ENCODE measurements at places on chromosomes 2 and 18.

GRCh38 chr2:46690825-46691224, 211.5 kb downstream of the TMEM247 start:
- DNase-seq, result no peak

- DNase-seq, result no peak
These were observed 29.1 kb downstream of the GLS start for GRCh38 chr2:190909680-190910079.

GRCh38 chr2:127408004-127408806, 10.0 kb upstream of the PROC start:
- DNase-seq, result peak; percentile 96

GRCh38 chr18:45749918-45750689, 26.1 kb downstream of the SLC14A1 start:
- DNase-seq, result no peak

DNA sequence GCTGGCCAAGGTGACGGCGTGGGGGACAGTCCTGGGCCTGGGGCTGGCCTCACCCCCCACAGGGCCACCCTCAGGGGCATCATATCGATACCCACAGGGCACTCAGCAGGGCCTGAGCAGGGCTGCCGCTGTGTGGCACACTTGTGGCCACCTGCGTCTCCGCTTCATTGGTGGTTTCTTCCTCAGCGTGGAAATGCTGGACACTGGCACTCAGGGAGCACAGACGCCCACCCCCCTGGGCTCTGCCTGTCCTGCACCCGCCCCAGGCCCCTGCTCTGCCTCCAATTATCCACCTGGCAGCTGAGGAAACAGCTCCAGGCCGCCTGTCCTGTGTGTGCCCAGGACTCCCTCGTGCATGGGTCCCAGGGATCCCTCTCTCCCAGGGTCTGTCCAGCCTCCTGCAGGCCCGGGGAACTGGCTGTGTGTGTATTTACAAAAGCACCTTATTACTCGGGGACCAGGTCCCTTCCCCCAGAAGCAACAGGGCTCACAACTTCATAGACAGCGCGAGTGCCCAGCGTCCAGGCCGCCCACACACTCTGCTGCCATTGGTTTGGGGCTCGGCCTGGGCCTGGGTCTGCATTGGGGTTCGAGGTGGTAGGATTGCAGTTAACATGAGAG, 13.1 kb downstream of the CROCC2 start:
- DNase-seq, result no peak

- no peak for DNase-seq
These were observed 10.2 kb upstream of the ALPP start for GRCh38 chr2:232368311-232368731.

GRCh38 chr2:62215306-62216064, 19.6 kb downstream of the B3GNT2 start:
- peak; percentile 53 for DNase-seq

DNA sequence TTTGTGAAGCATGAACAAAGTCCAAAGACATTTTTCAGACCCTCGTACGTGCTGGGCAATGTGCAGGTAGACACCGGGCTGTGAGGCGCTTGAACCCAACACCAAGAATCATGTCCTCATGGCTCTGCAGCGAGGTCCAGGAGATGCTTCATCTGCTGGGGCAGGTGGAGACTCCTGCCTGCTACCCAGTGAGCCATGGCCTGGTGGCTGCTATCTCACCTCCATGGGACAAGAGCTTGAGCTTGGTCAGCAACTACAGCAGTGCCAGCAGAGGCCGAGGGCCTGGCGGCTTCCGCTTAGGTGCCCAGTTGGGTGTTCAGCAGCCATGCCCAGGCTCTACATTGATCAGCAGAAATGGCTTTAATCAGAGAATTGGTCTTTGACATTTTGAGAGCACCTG, 281.0 kb upstream of the HS6ST1 start:
- no peak for DNase-seq

GRCh38 chr2:133849341-133849740, 281.1 kb upstream of the NCKAP5 start:
- no peak for DNase-seq

DNA sequence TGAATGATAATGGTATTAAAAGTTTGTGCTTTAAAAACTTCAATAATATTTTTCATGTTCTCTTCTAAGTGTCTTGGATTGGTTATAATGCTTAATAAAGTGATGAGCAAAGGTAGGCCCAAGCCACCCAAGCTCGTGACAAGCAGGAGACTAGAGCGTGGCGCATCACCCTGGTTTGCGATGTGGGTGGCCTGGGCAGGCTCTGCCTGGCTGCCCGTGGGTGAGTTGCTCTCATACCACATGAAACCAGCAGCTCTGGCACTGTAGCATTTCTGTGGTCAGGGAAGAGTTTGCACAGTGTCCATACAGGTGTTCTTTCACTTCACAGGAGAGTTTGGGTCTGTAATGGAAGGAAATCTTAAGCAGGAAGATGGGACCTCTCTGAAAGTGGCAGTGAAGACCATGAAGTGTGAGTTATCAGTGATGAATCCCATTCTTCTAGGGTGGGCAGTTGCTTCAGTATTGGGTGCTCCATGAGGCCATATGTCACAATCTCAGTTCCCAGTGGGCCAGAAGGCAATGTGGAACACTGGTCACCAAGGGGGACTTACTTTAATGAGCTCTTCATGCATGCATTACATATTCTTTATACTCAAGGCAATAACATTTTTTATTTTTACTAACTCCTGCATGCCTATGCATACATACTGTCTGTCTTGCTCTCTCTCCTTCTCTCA, 51.4 kb upstream of the TMEM87B start:
- peak; percentile 20 for DNase-seq

GRCh38 chr2:232713505-232713904, 16.4 kb downstream of the GIGYF2 start:
- DNase-seq, result no peak

GRCh38 chr2:100274566-100275199, 47.6 kb downstream of the LONRF2 start:
- DNase-seq, result no peak

DNA sequence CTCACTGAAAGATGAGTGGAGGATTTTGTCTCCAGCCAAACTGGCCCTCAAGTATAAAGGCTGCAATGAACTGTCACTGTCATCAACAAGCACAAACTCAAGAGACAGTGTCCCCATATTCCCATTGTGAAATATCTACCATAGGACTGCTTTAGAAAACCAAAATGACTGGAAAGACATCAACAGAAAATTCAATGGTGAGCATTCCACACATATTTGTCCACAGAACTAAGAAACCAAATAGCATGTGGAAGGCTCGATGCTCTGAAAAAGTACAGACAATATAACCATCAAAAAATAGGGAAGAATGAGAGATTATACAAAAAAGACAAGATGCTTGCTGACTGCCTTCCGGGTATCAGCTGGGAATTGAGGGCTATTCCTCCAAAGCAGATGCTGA, 37.6 kb downstream of the TGFBRAP1 start:
- DNase-seq, result no peak

GRCh38 chr2:229057976-229058553, 213.0 kb downstream of the PID1 start:
- DNase-seq, result no peak

DNA sequence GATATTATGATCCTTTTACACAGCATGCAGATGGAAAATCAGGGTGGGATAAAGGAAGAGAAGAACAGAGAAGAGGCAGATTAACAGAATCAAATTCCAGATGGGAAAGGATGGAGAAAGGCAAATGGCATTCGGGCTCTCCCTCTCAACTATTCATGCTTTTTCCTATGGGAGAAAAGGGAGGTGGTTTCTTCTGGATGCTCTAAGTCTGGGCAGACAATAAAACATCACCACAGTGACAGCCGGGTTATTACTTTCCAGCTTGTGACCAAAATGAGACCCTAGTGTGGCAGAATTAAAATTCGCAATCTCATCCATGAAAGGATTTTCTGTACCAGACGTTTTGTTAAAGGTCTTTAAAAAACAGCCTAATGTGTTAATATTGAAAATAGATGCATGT, 440.7 kb downstream of the RND3 start:
- DNase-seq, result no peak

GRCh38 chr18:2302628-2303516, 268.4 kb downstream of the METTL4 start:
- no peak for DNase-seq

- DNase-seq, result no peak
These were observed 12.3 kb downstream of the PMAIP1 start for GRCh38 chr18:59912007-59912550.

DNA sequence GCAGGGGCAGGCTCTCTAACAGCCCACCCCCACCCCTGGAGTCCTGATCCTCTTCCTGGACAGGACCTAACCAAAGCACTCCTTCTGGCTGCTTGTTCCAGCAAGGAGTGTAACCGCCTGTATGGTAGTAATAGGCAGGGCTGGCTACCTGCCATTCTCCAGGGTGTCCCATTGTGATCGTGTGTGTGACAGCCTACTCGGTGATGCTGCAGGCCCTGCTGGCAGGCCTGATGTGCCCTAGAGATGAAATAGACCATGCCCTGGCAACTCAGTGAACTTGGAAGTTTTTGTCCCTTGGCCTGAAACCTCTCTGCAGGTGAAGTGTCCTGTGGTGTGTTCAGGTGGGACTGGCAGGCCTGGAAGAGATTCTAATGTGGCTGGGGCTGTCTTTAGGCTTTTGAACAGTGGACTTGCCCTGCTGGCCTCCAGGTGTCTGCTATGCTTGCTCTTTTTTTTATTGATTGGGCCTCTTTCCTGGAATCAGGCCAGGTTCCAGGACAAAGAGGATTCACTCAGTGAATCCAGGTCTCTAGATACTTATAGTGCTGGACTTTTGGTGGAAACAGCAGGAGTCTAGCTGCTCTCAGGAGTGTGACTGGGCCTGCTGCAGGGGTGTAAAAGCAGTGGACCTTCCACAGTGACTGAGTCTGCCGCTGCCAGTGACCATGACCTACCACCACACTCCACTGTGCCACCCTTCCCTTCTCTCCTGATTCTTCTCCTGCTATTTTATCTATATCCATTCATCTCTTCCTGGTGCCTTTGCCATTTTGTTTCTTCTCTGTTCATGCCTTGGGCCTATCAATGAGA, 132.1 kb downstream of the CTIF start:
- no peak for DNase-seq

DNA sequence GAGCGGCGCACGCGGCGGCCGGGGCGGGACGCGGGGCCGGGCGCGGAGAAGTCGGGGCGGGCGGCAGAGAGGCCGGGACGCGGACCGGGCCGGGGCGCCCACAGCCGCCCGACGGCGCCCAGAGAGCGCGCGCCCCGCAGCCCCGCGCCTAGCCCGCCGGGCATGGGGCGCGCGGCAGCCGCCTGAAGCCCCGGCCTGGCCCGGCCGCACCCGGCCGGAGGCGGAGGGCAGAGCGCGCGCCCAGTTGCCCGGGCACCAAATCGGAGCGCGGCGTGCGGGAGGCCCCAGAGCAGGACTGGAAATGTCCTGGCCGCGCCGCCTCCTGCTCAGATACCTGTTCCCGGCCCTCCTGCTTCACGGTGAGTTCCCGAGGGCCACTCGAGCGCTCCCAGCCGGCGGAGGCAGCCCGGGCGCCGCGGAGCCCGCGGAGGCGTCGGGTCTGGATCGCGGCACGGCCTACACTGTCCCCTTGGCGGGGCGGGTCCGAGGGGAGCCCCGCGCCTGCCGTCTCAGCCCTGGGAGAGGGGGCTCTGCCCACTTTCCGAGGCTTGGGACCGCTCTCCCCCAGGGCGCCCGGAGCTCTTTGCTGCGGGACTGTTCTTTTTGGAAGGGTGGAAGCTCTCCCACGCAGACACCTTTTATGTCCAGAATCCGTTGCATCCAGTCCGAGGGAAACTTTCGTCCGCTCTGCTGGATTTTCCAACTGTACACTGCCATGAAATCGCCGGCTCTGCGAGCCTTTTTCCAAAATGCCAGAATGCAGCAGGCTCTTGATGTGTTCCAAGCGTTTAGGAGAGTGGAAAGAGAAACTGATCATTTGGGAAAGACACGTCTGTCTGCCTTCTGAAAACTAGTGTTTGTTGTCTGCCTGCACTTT, 484 bp downstream of the APCDD1 start:
- DNase-seq, result peak; percentile 43

Measured in suppressor macrophage treated with lipopolysaccharide for 4 hours (primary cell).